HEK293T (cell line): ENCODE measurements at places on chromosomes 16 and 17.

GRCh38 chr16:87860553-87861299 lies 8.6 kb downstream of the SLC7A5 start:
- no peak for DNase-seq

DNA sequence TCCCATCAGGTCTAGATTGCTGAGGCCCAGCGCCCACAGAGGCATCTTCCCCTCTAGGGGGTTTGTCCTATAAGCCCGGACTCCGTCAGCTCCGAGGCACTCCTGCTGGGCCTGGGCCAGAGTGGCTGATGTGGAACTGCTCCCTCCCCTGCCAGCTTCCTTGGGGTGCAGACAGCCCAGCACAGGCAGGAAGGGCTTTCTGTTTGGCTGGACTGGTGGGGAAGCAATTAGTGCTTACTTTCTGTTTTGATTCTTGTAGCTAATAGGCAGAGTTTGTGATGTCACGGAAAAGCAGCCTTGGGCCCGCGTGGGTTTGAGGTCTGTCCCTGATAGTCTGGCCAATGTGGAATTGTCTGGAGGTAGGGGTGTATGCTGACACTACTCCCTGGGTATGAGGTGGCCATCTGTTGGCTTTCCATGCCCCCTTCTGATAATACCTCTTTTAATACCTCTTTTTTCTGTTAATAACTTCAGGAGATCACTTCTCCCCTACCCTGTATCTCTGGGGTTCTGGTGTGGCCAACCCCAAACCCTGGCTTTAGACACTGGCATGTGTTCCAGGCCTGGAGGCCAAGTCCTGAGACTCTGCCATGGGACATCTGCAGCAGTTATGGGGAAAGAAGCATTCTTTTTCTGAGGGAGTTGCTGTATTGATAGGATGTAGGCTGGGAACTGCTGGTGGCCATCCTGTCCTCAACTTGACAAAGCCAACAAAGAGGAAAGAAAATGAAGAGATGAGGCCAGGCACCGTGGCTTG lies 190.9 kb downstream of the RAB11FIP4 start:
- DNase-seq: no peak

DNA sequence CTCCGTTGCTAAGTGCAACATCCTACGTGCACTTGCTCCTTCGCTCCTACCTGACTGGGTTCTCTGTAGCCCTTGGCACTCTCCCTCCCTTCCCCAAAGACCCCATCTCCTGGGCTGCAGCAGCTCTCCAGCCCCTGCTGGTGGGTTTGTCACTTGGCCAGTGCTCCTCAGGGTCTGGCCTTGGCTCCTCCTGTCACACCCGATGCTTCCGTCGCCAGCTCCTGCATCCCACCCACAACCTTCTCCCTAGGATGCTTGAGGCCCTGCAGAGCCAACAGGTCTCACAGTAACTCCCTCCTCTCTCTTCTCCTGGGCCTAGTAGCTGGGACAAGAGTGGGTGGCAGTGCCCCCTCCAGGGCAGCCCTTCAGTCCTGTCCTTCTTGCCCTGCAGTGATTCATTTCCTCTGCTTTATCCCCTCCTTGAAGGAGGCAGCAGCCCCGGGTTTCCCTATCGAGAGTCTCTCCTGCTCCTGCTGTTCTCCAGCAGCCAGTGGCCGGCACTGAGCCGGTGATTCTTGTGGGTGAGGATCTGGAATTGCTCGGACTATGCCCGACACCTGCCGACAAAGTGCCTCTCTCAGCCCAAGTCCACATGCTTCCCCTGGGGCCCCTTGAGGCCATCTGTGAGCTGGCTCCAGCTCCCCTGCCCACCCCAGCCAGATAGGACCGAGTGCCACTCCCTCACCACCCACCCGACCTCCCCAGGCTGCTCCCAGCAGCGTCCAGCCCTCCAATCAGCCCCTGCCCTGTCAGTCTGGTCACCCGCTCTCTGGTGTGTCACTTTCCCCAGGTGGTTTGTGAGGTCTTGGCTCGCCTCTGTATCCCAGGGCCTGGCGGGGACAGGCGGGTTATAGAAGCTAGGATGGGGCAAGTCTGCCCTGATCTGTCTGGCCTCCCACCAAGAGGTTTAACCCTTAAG lies 3.8 kb downstream of the LITAFD start:
- no peak for DNase-seq

DNA sequence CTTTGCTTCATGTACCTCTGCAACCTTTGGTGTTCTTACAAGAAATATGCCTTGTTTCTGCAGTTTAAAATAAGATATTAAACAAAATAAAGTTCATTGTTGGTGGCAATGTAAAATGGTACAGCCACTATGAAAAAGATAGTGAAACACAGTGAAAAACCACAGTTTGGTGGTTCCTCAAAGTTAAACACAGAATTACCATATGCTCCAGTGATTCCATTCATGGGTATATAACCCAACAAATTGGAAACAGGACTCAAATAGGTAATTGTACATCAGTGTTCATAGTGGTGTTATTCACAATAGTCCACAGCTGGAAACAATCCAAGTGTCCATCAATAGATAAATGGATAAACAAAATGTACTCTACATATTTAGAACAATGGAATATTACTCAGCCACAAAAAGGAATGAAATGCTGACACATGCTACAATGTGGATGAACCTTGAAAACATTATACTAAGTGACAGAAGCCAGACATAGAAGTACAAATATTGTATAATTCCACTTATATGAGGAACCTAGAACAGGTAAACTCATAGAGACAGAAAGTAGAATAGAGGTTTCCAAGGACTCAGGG lies 49.2 kb downstream of the CUEDC1 start:
- no peak for DNase-seq

- no peak for DNase-seq
Observed at GRCh38 chr17:67422897-67423296, 45.8 kb downstream of the PITPNC1 start.
